ENCODE measurements at places on chromosomes 2 and 18.

DNA sequence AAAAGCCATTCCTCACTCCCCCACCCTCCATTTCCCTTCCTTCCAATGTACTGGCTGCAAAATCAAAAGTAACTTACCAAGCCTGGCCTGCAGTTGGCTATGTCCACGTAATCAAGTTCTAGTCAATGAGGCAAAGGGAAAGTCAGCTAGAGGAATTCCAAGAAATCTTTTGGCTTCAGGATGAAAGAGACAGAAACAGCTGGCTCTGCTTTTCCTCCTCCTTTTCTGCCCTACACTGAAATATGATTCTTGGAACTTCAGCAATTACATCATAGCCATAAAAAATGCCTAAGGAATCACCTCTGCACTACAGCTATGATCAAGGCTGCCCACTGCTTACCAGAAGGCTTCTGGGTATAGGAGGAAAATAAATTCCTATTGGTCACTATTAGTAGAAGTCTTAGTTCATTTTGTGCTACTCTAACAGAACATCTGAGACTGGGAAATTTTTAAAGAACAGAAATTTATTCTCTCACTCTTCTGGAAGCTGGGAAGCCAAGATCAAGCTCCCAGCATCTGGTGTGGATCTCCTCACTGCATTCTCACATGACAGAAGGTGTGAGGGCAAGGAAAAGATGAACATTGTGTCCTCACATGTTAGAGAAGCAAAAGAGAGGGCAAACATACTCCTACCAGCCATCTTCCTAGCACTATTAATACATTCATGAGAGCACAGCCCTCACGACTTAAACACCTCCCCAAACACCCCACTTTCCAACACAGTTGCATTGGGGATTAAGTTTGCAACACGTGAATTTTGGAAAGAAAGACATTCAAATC, 219.9 kb downstream of the TMX3 start:
- DNase-seq = no peak

DNA sequence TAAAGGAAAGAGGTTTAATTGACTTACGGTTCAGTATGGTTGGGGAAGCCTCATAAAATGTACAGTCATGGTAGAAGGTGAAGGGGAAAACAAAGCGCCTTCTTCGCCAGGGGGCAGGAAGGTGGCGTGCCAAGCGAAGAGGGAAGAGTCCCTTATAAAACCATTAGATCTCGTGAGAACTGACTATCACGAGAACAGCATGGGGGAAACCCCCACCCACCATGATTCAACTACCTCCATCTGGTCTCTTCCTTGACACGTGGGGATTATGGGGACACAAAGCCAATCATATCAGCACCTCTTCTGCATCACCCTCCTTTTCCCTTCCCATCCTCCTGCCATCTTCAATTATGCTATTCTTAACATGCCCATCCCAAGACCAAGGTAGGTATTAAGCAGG, 29.9 kb upstream of the TANK start:
- DNase-seq = no peak

DNA sequence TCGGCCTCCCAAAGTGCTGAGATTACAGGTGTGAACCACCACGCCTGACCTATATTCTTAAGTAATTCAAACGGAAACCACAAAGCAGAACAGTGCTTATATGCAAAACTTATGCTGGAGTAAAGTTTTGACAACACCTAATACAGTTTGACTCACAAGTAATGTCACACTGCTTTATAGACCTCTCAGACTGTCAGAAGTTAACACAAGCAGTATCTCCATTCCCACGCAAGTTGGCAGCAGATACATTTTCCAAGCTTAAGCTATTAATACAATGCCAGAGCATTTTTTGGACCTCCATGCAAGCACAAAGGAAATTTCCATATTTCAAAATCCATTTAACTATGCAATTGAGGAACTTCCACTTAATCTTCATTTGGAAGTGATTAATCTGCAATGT, 21.0 kb upstream of the SANBR start:
- DNase-seq = no peak

- DNase-seq = no peak
Measured at GRCh38 chr2:235659767-235660322, 166.0 kb downstream of the AGAP1 start.

DNA sequence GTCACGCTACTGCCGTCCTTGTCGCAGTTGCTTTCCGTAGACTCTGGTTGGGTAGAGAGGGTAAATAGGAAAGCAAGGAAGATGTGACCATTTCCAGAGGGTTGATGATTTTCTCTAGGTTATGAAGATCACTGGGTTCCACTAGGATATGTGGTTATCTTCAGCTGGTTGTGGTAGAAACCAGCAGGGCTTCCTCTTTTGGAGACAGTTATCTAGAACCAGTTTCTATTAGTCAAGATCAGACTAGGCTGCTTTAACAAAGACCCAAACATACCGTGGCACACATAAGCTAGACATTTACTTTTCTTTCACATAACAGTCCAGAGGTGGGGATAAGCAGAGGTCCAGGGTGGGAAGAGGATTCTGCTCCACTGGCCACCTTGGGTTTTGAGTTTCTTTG, 59.6 kb downstream of the FASTKD2 start:
- no peak for DNase-seq

GRCh38 chr2:24903161-24904103, 16.6 kb downstream of the ADCY3 start:
- no peak for DNase-seq

DNA sequence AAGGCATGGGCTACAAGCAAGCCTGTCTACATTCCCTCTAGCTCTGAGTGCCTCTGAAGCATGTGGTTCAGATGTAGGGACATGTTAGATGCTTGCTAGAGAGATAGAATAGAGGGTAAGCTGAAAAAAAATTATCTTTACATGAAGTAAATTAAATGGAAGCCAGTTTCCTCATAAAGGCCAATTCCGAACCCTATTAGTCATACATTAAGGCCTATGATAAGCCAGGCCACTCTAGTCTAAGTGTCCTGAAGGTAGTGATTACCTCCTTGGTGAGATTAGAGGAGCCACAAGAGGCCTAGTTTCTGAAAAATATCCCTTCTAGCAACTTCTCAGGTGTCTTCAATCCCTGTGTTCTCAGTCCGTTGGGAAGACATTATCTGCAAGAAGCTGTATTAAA, 72.4 kb upstream of the NPAS2 start:
- no peak for DNase-seq

GRCh38 chr2:74250189-74250631, 51.8 kb downstream of the MTHFD2 start:
- DNase-seq = peak; percentile 67

DNA sequence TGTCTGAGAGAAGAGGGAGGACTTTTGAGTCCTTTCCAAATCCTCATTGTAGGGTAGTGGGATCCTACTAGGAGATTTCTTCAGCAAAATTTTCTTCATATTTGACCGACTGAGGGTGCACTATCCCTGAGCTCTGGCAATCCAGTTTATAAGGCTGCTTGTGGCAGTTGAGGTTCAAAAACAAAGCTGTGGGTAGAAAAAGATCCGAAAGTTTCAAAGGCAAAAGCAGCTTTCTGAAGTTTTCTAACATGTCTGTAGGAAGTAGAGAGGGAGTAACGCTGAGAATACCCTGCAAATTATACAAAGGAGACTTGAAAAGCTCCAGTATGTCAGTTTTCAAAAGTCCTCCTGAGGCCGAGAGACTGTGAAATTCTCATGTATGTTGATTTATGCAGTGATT, 1039.3 kb upstream of the PIK3C3 start:
- no peak for DNase-seq

- peak; percentile 50 for DNase-seq
Measured at GRCh38 chr2:197309691-197310231, 819 bp downstream of the ANKRD44 start.

- no peak for DNase-seq
Measured at GRCh38 chr2:32342801-32343200, 14.0 kb upstream of the BIRC6 start.
